Mesothelial cell of epicardium (in vitro differentiated cells): ENCODE measurements at places on chromosomes 11 and 22.

GRCh38 chr22:47393191-47393590 lies 630.7 kb downstream of the TBC1D22A start:
- H3K27me3 ChIP-seq, result no peaks in the 10 kb centered on the region
- no peak overlapping the region for H3K4me3 ChIP-seq
- H3K36me3 ChIP-seq, result peaks cover 4% of the 10 kb centered on the region
- H3K27ac ChIP-seq, result no peak overlapping the region
- DNase-seq, result no peak

- DNase-seq, result no peak
- no peaks in the 10 kb centered on the region for H3K4me1 ChIP-seq
- no peaks in the 10 kb centered on the region for H3K27me3 ChIP-seq
- H3K36me3 ChIP-seq, result peaks cover 6% of the 10 kb centered on the region
- H3K4me3 ChIP-seq, result no peak overlapping the region
These were observed 22.1 kb downstream of the FAM76B start for GRCh38 chr11:95767498-95767897.

DNA sequence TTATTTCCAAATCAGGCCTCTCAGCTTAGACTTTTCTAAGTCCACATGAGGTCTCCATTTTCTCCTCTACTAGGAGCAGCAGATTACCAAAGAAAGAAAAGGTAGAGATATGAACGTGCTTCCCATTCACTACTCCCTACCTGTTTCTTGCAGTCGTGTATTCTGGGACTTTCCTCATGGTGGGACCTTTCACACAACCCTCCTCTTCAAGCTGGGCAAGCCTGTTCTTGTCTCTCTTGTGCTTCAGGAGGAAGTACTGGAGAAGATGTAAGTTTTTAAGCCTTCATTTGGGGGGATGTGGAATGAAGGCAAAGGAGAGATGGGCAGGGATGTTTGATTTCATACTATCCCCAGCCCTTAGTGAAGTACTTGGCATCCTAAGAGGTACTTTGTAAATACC lies 128.8 kb upstream of the SESN3 start:
- no peak overlapping the region for H3K27ac ChIP-seq
- DNase-seq, result no peak
- peaks cover 25% of the 10 kb centered on the region for H3K4me1 ChIP-seq
- H3K36me3 ChIP-seq, result no peaks in the 10 kb centered on the region
- H3K4me3 ChIP-seq, result no peak overlapping the region

GRCh38 chr11:33773404-33773986 lies 825 bp downstream of the FBXO3 start:
- H3K4me1 ChIP-seq, result peaks cover 25% of the 10 kb centered on the region
- peaks cover 8% of the 10 kb centered on the region for H3K36me3 ChIP-seq
- H3K27me3 ChIP-seq, result peaks cover 22% of the 10 kb centered on the region
- no peak for DNase-seq
- peak overlapping the region; percentile 87 for H3K4me3 ChIP-seq

DNA sequence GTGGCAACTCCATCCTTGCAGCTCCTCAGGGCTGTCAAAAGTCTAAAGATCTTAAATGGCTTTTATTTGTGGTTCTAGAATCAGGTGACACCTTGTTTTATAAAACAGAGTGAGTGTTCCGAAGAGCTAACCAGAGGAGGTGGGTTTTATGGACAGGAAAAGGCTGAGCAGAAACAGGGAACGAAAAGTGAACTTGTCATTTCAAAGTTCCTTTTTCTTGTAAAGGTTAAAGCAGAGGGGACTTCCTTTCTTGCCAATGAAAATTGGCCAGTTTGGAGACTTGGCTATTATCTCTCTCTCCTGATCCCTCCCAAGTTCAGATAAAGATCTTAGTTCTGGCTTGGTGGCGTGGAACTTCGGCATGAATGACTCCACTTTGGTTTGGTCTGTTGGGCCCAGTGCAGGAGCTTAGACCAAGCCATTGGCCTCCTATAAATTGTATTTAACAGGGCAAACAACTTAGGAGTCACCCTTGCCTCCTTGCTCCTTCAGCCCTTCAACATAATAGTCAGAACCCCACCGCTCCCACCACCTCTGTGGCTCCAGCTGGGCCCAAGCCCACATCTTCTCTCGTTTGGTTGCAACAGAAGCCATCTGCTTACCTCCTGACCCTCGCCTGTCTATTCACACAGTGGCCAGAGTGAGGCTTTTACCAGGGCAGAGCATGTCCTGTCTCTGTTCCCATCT lies 102.4 kb upstream of the THY1 start:
- no peaks in the 10 kb centered on the region for H3K36me3 ChIP-seq
- no peak for DNase-seq
- no peak overlapping the region for H3K4me3 ChIP-seq
- no peak overlapping the region for H3K27ac ChIP-seq
- H3K27me3 ChIP-seq, result peaks cover 47% of the 10 kb centered on the region

- peaks cover 27% of the 10 kb centered on the region for H3K27me3 ChIP-seq
- DNase-seq, result no peak
- peaks cover 7% of the 10 kb centered on the region for H3K4me1 ChIP-seq
These were observed 44.5 kb downstream of the GALNT18 start for GRCh38 chr11:11577251-11577855.

DNA sequence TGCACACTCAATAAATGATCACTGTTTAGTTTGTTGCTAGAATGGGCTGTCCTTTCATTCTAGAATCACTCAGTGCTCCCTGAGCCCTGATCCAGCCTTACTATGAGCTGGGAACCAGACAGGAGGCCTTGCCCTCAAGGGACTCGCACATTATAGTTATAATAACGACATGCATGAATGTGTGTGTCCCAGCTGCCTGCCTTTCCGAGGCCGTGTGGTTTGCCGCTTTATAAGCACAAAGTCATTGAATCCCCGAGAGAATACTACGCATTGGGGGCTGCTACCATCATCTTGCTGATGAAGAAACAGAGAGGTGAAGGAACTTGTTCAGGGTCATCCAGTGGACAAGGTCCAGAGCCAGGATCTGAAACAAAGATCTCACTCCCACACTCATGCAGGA lies 75.7 kb downstream of the NFAM1 start:
- H3K27me3 ChIP-seq, result peaks cover 12% of the 10 kb centered on the region
- H3K36me3 ChIP-seq, result no peaks in the 10 kb centered on the region
- DNase-seq, result no peak
- H3K27ac ChIP-seq, result no peak overlapping the region
- peaks cover 12% of the 10 kb centered on the region for H3K4me1 ChIP-seq
- H3K4me3 ChIP-seq, result no peak overlapping the region
